A172 (cell line): ENCODE measurements at places on chromosomes 1 and 21.

GRCh38 chr1:53449021-53449420 lies 10.2 kb upstream of the DMRTB1 start:
- peak; percentile 74 for DNase-seq

- DNase-seq = no peak
These were observed 469.8 kb downstream of the DSCAM start for GRCh38 chr21:40377135-40377534.

DNA sequence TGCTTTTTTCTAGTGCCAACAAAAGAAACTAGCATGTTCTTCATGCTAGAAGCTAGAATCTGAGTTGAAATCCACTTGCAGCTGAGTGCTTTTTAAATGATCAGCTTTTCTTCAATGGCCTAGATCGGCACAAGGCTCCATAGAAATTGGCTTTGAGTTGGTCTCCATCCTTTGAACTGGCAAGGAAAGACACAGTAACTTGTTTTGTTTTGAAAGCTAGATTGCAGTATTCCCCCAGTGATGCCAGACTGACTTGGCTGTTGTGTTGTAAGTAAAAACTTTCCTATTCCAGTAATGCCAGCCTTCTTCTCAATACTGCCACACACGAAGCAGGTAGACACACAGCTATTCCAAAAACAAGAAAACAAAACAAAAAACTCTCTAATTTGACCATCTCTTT lies 139.1 kb downstream of the FMN2 start:
- no peak for DNase-seq

DNA sequence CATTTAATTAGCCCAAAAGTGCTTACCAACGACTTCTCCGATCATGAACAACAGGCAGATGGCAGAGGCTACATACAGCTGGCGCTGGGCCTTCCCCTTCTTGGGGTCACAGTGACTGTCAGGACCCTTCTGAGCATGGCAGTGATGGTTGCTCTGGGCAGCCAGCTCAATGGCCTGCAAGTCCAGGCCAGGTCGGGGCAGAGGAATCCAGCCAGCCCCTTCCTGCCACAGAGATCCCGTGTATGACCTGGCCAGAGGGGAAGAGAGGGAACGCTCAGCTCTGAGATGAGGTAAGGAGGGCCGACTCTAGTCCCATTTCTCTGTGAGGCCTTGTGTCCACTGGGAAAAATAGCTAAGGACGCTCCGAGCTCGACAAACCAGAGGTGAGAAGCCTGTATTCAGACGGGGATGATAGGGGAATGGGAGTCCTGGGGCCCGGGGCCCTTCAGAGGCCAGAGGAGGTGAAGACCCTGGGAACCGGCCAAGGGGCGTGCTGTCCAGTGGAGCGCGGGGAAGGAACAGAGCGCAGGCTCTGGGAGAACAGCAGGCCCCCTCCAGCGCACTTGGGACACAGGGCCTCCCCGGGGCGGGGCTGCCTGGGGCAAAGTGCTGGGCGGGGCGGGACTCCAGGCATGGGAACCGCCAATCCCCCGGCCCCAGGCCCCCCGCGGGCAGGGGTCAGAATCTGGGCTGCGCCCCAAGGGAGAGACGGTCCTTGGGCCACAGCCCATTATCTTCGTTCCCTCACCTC lies 772 bp downstream of the SLC30A2 start:
- no peak for DNase-seq

- no peak for DNase-seq
These were observed 984.6 kb downstream of the ADGRL2 start for GRCh38 chr1:82785268-82785790.

GRCh38 chr1:94883691-94884090 lies 43.2 kb downstream of the CNN3 start:
- no peak for DNase-seq

DNA sequence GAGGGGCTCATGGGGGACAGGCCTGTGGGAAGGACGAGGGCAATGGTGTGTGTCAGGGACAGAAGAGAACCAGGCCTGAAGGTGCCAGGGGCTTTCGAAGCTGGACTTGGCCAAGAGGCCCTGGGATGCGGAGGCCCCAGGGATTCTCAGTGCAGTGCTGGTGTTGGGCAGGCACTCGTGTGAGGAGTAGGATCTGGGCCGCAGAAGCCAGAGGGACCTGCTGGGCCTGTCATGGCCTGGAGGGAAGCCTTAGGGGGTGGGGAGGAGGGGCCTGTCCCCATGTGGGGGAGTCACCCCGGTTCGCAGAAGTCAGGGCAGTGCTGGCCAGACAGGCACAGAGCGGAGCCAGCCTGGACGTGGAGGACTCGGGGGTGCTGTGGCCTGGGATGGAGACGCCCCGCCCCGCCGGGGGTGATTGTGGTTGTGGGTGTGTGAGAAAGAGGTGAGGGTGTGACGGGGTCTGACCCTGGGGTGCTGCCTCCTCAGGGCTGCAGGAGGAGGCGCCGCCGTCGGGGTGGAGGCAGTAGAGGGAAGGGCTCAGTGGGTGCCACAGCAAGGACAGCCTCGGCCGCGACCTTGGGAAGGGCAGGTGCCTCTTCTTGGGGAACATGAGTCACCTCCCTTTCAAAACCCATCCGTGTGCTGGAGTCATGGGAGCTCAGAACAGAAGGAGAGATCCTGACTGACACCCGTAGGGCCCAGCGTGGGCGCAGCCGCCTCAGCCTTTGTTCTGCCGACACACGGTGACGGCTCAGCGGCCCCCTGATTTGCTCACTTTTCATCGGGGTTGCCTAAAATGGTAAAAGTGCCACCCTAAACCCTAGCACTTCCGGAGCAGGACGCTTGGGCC lies 33.9 kb downstream of the FAAP20 start:
- no peak for DNase-seq

DNA sequence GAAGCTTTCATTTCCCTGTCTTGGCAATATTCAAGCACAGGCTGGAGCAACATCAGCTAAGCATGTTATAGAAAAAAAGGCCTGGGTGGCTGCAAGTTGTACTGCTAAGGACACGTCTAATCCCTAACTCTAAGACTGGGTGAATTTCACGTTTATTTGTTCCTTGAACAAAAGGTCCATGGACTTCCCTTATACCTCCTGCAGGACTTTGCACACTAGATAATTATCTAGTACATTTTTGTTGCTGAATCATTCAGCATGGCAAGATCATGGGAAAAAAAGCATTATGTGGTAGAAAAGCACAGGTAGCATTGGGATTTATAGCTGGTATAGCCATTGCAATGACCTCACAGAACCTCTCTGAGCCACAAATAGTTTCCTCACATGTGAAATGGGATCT lies 130.7 kb upstream of the DMRTA2 start:
- DNase-seq = no peak

- no peak for DNase-seq
These were observed 99.2 kb downstream of the LAMC2 start for GRCh38 chr1:183285256-183285655.

DNA sequence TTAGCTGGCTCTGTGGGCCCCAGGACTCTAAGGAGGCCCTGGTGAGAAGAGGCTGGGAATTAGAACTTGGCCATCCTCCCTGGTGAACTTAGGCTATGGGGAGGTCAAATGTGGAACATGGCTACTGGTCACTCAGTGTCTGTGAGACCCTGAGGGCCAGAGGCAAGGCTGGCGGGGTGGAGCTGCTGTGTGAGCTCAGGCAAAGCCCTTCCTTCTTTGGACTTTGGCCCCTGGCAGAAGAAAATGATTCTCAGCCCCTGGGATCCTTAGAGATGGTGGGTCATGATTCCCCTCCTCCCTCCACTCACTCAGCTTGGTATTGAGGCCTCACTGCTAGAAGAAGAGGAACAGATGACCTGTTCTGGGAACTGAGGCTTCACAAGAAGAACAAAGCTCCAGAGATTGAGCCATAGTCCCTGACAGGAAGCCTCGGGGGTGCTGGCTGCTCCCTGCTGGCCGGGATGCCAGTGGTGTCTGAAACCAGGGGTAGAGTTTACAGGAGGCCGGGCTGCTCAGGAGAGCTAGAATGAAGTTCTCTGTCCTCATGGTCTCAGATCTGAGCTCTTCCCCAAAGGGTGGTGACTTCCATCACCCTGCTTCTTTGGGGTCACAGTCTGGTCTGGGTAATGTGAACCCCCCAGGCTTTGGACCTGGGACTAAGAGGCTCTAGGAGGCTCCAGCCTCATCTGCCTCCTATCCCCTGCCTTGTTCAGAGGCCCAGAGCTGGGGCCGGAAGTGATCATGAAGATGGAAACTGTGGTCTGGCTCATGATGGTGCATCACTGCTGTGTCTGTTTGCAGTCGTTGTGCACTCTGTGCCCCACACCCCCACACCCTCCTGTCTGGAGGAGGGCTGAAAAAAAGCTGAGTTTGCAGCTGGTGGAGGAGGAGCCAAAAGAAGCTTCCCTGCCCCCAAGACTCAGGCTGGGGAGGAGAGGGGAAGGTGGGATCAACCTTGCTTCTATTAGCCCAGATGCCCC lies 905 bp downstream of the BTBD19 start:
- peak; percentile 35 for DNase-seq

DNA sequence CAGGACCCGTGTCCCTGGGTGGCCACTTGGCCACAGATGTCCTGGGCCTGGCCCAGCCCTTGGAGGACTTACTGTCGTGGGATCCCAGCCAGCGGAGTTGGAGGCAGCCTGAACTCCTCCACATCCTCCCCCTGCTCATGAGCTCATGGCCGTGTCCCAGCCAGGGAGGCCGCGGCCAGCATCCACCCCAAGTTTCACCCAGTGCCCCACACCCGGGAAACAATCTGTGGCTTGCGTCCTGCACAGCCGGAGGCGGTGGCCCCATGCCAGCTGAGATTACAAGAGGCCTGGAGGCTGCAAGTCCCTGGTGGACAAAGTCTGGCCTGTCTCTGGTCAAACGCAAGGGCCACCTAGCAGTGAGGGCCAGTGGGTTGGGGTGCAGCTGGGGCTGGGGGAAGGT lies 27.5 kb upstream of the TMEM52 start:
- peak; percentile 3 for DNase-seq

DNA sequence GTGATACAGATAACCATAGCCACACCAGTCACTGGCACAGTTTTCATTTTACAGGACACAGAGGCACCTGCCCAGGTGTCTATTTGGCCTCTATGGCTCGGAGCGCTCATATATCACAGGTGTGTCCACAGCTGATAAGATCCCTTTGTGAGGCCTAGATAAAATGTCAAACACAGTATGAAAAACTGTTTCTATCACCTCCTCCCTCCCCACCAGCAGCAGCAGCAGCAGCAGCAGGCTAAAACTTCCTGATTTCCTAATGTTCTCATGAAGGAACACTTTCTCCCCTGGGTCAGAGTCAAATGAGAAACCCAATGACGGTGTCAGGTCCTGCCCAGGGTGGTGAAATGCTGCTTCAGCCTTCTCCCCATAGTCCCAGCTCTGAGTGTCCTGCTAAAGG lies 24.4 kb downstream of the ELAPOR1 start:
- DNase-seq = no peak

DNA sequence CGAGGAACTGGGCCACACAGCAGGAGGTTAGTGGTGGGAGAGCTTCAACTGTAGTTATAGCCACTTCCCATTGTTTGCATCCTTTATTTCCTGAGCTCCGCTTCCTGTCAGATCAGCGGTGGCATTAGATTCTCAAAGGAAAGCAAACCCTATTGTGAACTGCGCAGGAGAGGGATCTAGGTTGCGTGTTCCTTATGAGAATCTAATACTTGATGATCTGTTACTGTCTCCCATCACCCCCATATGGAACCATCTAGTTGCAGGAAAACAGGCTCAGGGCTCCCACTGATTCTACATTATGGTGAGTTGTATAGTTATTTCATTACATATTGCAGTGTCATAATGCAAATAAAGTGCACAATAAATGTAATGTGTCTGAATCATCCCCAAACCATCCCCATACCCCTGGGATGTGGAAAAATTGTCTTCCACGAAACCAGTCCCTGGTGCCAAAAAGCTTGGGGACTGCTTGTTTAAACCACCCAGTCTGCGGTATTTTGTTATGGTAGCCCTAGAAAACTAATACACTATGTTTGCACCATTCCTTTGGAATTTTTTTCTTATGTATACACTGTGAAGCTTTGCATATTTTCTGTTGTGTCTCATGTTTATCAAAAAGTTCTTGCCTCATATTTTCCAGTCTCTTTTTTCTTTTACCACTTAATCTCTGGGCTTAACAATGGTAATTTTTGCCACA lies 136.6 kb upstream of the IVNS1ABP start:
- peak; percentile 34 for DNase-seq

DNA sequence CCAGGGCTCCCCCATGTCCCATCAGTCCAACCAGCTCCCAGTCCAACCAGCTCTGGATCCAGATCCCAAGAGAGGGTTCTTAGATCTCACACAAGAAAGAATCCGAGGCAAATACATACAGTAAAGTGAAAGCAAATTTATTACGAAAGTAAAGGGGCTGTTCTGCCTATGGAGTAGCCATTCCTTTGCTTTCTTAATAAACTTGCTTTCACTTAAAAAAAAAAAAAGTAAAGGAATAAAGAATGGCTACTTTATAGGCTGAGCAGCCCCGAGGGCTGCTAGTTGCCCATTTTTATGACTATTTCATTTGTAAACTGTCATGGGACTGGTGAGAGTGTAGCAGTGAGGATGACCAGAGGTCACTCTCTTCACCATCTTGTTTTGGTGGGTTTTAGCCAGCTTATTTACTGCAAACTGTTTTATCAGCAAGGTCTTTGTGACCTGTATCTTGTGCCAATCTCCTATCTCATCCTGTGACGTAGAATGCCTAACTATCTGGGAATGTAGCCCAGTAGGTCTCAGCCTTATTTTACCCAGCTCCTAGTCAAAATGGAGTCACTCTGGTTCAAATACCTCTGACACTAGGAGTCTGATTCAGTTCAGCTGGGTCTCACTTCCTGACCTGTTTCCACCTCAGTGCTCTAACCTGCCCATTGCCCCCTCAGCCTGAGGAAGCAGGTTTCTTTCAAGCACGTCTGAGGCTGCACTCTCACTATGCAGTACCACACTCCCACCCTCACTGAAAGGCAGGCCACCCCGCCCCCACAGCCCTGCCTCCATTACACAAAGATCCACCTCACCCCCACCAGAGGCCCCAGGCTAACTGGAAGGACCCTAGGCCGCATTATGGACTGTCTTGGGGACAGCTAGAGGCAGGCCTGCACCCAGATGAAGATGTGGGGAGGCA lies 26.5 kb upstream of the ATP2B4 start:
- no peak for DNase-seq

DNA sequence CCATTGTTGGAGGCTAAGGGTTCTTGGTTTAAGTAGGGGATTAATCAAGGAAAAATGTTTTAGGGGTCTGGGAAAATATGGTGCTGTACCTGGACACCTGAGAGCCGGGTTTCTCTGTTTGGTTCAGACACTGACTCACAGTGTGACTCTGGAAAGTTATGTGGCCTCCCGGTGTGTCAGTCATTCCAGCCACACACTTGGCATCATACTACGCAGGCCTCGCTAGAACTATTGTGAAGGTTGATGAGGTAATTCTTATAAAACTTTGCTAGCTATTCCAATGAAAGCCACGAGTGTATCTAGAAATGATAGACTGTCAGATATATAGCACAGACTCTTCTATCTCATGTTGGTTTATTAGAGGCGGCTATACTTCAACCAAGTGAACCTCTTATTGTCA lies 4.8 kb upstream of the CAMSAP2 start:
- peak; percentile 32 for DNase-seq

DNA sequence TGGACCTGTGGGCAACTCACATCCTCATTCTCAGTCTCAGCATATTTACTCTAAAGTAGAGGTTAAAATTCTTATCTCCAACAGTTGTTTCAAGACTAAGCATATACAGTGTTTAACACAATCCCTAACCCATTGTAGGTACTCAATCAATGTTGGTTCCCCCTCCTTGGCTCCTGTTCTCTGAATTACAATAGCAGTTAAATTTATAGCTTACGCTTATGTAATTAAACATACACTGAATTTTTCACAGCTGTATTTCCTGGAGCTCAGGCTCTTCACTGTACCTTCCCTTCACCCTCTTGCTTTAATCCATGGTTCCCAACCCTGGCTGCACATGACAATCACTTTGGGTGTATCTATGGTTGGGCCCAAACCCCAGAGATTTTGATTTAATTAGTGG lies 89.4 kb downstream of the LPAR3 start:
- no peak for DNase-seq

GRCh38 chr1:25217598-25218232 lies 14.6 kb downstream of the SYF2 start:
- no peak for DNase-seq
